SHP77 (cell line): ENCODE measurements at places on chromosomes 6 and 20.

GRCh38 chr6:37303891-37304503 is 46.1 kb upstream of the TMEM217 start:
- no peak for DNase-seq

GRCh38 chr6:39343396-39343870 is 20.9 kb upstream of the KCNK16 start:
- DNase-seq: no peak

DNA sequence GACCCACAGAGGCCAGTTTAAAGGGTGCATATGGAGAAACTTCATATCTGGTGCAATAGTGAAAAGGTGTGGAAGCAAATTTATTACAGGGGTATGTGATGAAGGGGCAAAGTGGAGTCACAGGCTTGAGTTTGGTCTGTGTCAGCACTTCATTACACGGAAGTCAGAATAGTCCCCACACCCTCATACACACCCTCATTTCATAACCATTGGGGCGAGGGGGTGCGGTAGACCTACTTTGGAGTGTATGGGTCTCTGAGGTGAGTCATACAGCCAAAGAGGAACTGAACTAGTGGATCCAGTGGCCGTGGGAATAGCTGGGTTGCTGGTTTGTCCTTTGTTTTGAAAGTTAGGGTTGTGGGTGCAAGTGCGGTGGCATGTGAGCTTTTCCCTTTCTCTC is 3.3 kb downstream of the TM9SF4 start:
- DNase-seq: no peak

DNA sequence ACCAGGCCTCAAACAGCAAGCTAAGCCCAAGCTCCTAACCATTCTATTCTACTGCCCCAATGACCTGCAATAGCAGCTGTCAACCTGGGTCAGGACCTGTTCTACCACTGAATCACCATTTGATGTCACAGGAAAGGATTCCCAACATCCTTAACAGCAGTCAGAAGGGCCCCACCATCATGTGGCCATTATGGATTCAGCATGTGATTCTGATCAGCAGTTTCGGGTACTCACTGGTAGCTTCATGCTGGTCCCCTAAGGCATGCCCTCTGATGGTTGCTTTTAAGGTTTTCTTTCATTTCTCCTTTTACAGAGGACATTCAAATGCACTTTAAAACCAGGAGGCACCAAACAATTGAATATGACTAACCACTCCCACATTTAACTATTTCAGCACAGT is 37.3 kb upstream of the MAP7 start:
- DNase-seq: no peak

DNA sequence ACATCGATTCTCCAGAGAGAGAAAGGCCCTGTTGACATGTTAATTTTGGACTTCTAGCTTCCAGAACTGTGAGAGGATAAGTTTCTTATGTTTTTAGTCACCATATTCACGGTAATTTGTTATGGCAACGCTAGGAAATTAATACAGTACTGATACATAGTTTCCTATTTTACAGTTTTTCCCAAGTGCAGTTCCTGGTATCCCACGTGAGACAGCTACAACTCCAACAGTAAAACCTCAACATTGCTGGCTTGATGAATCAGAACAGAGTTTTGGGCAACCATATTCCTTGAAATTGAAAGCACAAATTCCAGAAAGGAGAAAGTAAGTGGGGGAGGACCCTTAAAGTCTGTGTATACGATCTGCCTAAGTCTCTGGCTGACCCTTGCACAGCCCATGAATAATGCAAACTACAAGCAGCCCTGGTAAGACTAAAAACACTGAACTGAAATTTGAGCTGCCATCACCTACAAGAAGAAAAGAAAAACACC is 505.1 kb upstream of the NRSN1 start:
- no peak for DNase-seq

DNA sequence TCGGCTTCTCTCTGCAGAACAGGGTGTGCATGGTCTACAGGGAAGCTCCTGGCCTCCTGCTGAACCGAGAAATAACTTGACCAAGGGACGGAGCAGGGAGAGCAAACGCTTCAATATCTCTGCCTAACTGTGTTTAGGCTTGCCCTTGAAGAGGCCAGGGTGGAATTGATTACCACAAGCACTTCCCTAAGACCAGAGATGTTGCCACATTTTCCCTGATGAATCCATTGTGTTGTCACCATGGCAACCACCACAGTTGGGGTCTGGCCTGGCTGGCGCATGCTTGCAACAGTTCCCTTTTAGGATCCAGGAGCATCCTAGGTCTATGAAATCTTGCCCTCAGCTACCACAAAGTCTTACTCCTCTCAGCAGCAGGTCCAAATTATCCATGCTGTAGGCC is 213.5 kb upstream of the SULF2 start:
- no peak for DNase-seq

GRCh38 chr6:13655700-13656099 is 40.6 kb downstream of the NOL7 start:
- no peak for DNase-seq

DNA sequence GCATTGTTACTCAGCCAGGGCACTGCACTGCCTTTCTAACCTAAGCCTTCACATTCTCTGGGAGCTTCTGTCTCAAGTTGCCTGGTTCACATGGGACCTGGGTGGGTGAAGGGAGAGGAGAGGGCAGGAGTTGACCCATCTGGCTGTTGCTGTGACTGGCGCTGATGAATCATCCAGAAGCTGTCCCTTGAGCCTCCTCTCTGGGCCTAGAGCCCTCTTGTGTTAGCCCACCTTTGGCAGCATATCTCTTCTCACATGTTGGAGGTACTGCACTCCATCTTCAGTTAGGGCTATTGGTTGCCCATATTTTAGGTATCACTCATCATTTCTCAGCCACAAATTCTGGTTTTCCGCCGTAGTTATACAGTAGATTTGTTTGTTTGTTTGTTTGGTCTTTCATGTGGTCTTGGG is 19.8 kb downstream of the XRN2 start:
- DNase-seq: no peak

DNA sequence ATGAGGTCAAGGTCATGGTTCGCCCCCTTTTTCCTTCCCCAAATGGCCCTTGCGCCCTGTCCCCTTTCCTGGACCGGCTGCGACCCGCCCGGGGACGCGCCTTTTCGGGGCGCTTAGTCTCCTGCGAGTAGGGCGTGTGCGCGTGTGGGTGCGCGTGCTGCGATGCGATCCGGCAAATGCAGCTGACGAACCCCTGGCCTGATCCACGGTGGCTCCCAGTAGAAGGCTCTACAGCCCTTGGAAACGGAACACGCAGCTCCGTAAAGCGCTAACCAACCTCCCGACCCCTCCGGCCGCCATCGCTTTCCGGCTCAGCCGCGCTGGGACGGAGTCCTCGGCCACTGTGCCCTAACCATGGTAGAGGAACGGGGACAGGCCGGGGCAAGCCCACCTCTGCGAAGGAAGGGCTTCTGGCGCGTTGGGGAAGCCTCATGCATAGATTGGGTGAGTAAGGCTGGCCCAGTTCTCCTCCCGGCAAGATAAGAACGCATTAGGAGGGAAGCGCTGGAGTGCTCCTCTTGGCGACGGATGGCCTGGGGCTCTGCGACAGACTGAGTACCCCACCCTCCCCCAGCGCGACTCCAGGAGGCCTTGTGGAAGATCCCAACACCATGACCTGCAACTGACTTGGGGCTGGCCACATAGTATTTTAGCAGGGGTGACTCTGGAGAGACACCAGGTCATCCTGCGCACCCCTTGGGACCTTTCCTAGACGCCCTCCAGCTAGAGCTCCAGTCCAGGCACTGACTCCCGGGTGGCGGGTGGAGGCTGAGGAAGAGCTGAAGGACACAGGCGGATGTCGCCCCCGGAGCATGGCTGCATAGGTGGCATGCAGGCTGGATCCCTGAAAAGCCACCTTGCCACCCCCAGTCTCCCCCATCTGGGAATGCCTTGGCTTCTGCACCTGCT is 1.1 kb upstream of the SLC4A11 start:
- DNase-seq: no peak

DNA sequence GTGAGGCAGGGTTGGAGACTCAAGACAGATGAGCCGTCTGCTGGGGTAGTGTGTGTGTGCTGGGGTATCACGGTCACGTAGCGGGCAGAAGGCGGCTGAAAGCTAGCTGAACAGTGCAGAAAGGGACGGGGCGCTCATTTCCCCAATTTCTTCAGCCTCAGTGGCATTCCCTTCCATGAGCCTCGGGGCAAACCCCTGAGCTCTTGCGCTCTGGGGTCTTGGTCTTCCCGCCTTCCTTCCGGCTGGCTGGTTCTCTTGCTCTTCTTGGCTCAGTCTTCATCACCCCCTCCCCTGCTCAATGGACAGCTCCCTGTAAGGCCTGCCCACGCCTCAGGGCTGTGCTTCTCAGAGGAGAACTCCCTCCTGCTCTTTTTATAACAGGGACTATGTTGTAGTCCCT is 15.5 kb upstream of the TMEM181 start:
- no peak for DNase-seq

DNA sequence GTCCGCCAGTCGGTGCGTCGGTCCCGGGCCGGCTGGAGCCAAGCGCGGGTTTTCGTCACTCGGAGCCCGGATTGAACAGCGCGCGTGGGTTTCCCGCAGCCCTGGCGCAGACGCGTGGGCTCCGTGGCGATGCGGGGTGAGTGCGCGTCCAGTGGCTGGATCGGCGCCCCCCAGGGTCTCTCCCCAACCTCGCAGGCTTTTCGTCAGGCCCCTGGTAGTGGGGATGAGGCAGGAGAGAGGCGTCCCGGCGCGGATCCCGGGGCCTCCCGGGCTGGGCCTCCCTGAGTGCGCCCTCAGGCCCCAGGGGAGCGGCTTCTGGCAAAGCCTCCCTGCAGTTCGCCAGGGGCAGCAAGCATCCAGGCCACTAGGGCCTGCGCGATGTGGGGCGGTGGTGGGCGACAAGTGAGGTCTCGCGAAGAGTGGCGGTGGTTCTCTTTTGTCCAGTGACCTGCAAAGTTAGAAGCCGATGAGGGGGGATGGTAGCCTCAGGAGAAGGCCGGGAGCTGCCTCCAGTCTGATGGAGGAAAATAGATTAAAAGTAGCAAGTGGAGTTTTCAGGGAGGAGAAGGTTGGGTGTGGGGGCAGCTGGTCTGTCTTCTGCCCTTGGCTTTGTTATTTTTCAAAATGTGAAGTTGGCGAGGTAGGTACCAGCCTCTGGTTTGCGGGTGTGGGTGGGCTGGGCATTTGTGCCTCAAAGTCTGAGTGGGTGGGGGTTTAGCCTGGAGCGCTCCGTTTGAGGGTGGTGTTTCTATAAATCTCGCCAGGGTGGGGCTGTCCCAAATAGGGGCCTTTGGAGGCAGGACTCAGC is 1.6 kb downstream of the TOX2 start:
- DNase-seq: no peak

DNA sequence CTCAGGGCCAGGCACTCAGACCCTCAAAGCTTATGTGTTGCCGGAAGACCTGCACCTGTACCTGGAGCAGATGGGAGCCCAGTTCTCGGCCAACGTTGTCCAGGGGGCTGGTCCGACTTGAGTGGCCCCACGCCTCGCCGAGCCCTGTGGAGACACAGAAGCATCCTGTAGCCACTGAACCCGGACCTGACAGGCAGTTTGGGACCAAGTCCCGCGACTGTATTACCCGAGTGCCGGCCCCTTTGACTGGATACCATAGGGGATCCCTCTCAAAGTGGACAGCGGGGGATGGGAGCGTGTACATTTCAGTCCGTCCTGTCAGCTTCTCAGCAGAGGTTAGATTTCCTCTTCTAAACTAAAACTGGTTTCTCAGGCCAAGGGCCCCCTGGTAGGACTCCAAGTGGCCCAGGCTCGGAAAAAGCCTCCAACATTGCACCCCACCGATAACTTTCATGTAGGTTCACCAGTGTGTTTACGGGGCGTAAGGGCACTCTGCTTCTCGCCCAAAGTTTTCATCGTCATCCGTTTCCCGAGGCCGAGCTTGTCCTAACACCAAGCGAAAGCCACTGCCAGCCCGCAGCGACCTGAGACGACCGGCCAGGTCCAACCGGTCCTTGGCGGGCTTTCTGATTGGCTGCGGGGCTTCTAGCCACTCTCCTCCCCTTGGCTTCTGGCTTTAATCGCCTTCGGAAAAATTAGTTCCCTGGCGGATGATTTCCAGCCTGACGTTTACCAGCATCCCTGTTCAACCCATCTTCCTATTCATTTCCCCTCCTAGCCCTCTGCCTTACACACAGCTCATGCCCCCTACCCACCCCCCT is 10.8 kb downstream of the SIM1 start:
- DNase-seq: no peak

GRCh38 chr6:104884867-104885517 is 25.3 kb upstream of the HACE1 start:
- DNase-seq: peak; percentile 36

DNA sequence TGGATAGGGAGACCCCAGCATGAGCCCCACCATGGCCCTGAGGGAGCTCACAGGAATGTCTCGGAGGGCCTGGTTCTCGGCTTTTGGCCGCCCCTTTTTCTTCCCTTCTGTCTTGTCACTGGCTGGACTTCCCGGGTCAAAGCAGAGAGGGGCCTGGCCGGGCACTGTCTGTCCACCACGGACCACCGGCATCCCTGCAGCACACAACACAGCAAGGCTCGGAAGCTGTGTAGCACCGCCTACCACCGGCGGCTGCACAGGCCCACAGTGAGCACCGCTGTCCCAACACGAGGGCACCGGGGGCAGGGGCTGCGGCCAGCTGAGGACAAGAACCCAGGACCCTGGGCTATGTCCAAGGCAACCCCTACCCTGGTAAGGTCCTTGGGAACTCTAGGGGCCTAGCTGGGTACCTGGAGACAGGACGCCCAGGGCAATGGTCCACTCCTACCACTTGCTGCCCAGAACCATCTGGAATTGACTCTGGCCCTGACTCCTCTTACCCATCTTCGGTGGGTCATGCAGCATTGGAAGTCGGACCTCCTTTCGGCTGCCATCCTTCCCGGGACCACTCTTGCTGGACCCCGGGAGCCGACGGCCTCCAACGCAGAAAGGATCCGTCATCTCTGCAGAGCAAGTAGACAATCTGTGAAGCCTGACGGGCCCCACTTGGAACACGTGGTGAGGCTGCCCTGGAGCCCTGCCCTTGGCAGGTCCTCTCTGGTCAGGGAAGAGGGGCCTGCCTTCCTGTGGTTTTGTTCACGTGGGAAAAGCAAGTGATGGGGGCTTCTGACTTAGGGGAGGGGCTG is 2.2 kb downstream of the ZNF512B start:
- no peak for DNase-seq

DNA sequence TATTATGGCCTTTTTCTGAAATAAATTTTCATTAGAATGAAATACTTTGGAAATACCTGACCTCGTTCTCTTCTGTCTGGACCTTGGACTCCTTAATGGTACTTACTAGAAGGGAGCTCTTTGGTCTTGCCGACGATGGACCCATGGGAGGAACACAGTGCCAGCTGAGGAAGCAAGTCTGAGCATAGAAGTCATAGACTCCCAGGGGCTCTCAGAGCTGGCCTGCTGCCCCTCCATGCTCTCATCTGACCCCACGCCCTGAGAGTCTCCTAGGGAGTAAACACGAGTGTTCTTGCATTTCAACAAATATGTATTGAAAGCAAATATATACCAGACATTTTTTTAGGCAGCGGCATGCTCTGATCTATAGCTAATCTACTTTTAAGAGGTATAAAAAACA is 87.8 kb downstream of the PLEKHG1 start:
- DNase-seq: no peak

DNA sequence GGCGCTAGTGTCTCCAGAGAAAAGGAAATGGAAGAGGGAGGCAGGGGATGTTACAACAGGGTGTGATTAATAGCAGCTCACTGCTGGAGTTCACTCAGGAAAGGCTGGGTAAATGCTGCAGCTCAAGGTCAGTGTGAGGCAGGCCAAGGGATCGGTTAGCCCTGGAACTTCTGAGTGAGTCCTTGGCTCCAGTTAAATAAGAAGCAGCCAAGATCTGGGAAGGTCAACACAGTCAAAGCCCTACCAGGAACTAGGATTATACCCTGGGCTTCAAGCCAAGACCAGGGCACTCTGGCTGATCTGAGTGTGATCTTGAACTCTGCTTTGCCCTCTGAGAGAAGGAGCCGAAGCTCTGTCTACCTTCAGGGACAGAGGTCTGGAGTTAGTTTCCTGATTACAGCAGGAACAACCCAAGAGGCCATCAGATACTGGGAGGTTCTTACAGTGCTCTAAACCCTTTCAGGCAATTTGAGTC is 44.3 kb downstream of the TPD52L1 start:
- DNase-seq: peak; percentile 10
